Erythroblast (primary cell): ENCODE measurements at places on chromosomes 3 and 15.
A peak's percentile ranks its signal among the peaks of the same experiment; 100 is the strongest.

DNA sequence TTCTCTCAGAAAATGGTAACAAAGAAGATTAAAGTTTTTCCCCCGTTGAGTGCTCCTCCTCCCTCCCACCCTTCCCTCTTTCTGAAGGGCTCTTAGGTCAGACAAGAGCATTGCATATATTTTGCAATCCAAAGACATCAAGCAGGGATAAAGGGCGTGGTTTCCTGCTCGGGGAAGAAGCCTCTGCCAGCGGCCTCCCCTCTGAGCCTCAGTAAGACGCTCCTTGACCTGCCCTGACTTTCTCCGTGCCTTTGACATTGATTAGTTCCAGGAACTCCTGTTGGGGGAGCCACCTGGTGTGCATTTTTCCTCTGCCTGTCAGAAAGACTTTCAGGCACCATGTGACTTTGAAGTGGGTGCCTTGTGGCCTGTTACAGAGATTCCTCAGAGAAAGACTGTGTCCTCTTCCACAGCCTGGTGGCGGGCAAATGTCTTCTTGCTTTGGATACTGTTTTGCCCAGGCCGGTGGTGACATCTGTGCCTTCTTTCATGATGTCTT is 87.2 kb upstream of the TBL1XR1 start:
- peak; percentile 9 for DNase-seq

- no peak for DNase-seq
Observed at GRCh38 chr15:90916461-90916860, 13.4 kb downstream of the MAN2A2 start.

- no peak for DNase-seq
Observed at GRCh38 chr15:25403771-25404170, 35.1 kb downstream of the UBE3A start.

GRCh38 chr15:92819278-92820235 is 80.6 kb upstream of the CHD2 start:
- DNase-seq: no peak

GRCh38 chr3:129555153-129555550 is 12.2 kb downstream of the H1-8 start:
- DNase-seq: no peak

GRCh38 chr3:194281766-194282165 is 69.4 kb downstream of the CPN2 start:
- DNase-seq: no peak

DNA sequence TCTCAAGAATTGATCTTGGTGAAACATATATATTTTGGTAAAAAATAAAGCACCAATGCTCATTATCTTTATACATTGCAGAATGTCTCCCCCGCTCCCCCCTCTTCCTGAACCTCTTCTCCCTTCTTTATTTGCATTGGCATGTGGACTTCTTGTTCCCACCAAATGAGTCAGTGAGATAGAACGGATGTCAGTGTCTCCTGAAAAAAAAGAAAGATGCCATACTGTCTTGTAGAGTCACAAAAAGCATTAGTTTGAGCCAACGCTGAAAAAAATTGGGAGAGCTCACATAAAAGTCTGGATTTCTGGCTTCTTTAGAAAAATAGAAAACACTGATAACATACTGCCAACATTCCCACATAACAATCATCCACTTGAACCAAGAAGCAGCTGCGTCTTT is 32.0 kb upstream of the STXBP5L start:
- DNase-seq: no peak
